ENCODE measurements at places on chromosomes 12 and 14. TPM values are rescaled to one million over a fixed set of nuclear protein-coding genes. Genes with fewer than 3 reads are reported as not detected.
A peak's percentile ranks its signal among the peaks of the same experiment; 100 is the strongest.

C12orf76 gene
- 14.2 TPM for total RNA-seq

GRCh38 chr12:27802936-27803335 lies 22.9 kb upstream of the MANSC4 start:
- H3K4me3 ChIP-seq = no peak overlapping the region
- H3K36me3 ChIP-seq = no peaks in the 10 kb centered on the region
- no peak for DNase-seq
- H3K4me1 ChIP-seq = no peaks in the 10 kb centered on the region
- H3K27ac ChIP-seq = no peak overlapping the region

DNA sequence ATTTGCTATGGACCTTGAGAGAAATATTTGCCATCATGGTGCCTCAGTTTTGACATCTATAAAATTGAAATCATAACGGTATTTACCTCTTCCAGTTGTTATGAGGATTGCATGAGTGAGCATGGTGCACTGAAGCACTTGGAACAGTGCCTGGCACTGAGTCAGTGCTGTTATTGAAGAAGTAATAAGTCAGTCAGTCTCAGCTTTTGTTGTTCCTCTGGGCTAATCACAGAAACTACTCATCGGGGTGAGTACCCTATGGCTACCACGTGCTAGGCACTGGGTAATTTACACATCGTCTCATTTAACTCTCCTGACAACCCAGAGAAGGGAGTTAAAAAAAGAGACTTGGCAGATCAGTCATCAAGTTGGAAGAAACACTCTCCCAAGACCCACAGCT lies 159.5 kb upstream of the NRXN3 start:
- H3K4me3 ChIP-seq = no peak overlapping the region
- H3K36me3 ChIP-seq = peaks cover 2% of the 10 kb centered on the region
- H3K27me3 ChIP-seq = peaks cover 7% of the 10 kb centered on the region
- peaks cover 20% of the 10 kb centered on the region for H3K4me1 ChIP-seq

DNA sequence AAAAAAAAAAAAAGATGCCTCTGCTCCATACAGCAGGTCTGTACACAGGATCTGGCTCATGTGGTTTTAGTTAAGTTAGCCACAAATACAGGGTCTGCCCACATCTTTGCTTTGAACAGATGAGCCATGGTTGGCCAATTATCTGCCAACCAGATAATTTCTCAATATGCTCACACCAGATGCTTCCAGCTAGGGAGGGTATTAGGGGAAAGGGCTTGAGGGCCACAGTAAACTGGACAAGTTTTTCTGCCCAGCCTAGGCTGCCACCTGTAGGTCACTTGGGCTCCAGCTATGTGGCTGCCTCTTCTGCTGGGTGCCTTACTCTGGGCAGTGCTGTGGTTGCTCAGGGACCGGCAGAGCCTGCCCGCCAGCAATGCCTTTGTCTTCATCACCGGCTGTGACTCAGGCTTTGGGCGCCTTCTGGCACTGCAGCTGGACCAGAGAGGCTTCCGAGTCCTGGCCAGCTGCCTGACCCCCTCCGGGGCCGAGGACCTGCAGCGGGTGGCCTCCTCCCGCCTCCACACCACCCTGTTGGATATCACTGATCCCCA lies 776 bp downstream of the RDH5 start:
- H3K4me1 ChIP-seq = peaks cover 73% of the 10 kb centered on the region
- peak; percentile 88 for DNase-seq
- H3K36me3 ChIP-seq = peaks cover 67% of the 10 kb centered on the region
- H3K4me3 ChIP-seq = peak overlapping the region; percentile 28

TTC9 gene
- 9.8 TPM for total RNA-seq

MYF5 gene
- total RNA-seq = not detected

SMCO2 gene
- total RNA-seq = 2.5 TPM

IKZF4 gene
- 7.3 TPM for total RNA-seq

DNA sequence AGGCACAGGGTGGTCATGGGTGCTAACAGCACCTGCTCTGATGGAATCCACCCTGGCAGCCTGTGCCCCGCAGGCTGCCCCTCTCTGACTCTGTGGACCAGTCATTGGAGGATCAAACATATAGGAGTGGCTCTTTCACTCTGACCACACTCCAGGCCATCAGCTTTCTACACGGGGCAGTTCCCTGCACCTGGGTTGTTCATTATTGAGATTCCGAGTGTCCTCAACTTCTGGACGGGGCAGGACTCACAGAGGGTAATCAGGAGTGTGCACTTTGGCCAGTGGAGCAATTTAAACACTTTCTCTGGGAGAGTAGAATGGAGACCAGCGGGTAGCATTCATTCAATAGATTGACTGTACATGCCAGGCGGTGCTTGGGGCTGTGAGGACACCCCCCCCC lies 94.8 kb downstream of the NINJ2 start:
- H3K36me3 ChIP-seq = peaks cover 6% of the 10 kb centered on the region
- DNase-seq = no peak
- no peak overlapping the region for H3K27ac ChIP-seq
- H3K27me3 ChIP-seq = peaks cover 17% of the 10 kb centered on the region
- H3K4me3 ChIP-seq = no peak overlapping the region

ATG14 gene
- total RNA-seq = 9.4 TPM

DNA sequence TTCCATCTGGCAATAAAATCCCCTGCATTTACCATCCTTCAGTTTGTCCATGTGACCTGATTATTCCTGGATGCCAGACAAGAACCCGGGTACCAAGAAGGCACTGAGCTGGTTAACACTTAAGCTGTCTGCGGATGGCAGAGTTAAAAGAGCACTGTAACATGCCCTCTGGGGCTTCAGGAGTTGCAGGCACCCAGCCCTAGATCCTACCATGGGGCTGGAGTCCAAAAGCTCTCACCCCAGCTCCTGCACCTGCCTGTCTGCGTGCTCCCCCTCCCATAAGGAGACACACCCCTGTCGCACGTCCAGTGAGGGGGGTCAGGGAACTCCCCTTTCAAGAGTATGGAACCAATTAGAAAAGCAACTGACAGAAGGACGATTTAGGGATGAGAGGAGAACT lies 14.6 kb upstream of the FBXO34 start:
- H3K27ac ChIP-seq = no peak overlapping the region
- no peak for DNase-seq
- H3K4me3 ChIP-seq = no peak overlapping the region
- no peaks in the 10 kb centered on the region for H3K4me1 ChIP-seq
- H3K36me3 ChIP-seq = no peaks in the 10 kb centered on the region

RAD52 gene
- 27.1 TPM for total RNA-seq

- no peak overlapping the region for H3K27ac ChIP-seq
- H3K4me1 ChIP-seq = no peaks in the 10 kb centered on the region
- H3K4me3 ChIP-seq = no peak overlapping the region
Measured at GRCh38 chr12:104493496-104493895, 36.7 kb downstream of the CHST11 start.

RSRC2 gene
- 84.0 TPM for total RNA-seq

AICDA gene
- not detected for total RNA-seq

- no peak overlapping the region for H3K27ac ChIP-seq
- no peaks in the 10 kb centered on the region for H3K27me3 ChIP-seq
- H3K36me3 ChIP-seq = no peaks in the 10 kb centered on the region
- no peak overlapping the region for H3K4me3 ChIP-seq
Measured at GRCh38 chr12:25416516-25416915, 136.6 kb downstream of the LMNTD1 start.

MVK gene
- 46.7 TPM for total RNA-seq

- no peaks in the 10 kb centered on the region for H3K36me3 ChIP-seq
- H3K27me3 ChIP-seq = no peaks in the 10 kb centered on the region
- no peaks in the 10 kb centered on the region for H3K4me1 ChIP-seq
- H3K4me3 ChIP-seq = no peak overlapping the region
Measured at GRCh38 chr12:39959031-39959430, 146.8 kb downstream of the SLC2A13 start.

DNA sequence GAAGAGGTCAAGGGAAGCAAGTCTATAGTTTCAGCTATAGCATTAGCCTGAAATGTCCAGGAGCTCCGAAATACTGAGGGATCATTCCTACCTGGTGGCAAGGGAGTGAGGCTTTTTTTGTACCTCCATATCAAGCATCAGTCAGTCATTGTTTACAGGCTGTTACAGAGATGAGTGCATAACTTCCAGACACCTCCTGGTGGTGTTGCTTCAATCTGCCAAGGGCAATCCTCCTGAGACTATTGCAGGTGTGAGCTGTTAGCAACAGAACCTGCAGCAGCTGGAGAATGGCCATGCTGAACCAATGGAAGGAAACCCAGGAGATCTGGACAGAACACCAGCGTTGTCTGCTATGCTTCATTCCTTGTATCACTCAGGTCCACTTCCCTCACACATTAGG lies 80.0 kb upstream of the SLC8A3 start:
- no peak for DNase-seq
- no peaks in the 10 kb centered on the region for H3K36me3 ChIP-seq
- H3K27me3 ChIP-seq = peaks cover 36% of the 10 kb centered on the region
- H3K27ac ChIP-seq = no peak overlapping the region
- H3K4me3 ChIP-seq = no peak overlapping the region
- H3K4me1 ChIP-seq = no peaks in the 10 kb centered on the region

DNA sequence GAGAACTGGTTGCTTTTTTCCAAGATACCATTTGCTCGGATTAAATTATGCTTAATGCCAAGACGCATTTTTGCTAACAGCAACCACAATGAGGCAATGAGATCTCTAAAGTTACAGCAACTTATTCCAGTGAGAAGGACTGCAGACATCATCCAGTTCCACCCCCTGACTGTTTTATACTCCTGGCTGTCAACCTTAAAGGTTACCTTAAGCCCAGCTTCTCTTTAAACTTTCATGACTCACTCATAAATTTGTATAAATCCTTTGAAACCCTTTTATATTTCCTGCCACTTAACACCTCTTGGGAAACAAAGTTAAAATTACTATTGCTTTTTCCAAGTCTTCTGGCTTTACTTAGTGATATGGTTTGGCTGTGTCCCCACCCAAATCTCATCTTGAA lies 80.2 kb downstream of the TMTC1 start:
- no peaks in the 10 kb centered on the region for H3K4me1 ChIP-seq
- DNase-seq = no peak
- peaks cover 32% of the 10 kb centered on the region for H3K27me3 ChIP-seq
- H3K27ac ChIP-seq = no peak overlapping the region
- H3K36me3 ChIP-seq = no peaks in the 10 kb centered on the region

DNA sequence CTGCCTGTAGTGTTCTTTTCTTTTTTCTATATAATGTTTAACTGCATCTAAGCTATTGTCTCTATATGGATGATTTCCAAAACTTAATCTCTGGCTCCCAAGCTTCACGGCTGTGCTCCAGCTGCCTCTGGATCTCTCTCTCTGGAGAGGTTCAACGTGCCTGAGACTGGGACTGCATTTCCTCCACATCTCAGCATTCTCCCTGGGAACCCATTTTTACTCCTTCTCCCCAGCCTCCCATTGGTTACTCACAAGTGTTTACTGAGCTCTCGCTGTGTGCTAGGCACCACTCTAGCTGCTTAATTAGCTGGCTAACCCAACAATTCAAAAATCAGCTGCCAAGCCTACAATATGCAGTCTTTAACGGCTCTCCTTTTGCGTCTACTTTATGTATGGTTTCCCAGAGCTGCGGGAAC lies 34.7 kb downstream of the FBXL14 start:
- no peak for DNase-seq
- no peaks in the 10 kb centered on the region for H3K4me1 ChIP-seq
- no peaks in the 10 kb centered on the region for H3K36me3 ChIP-seq
- no peak overlapping the region for H3K4me3 ChIP-seq
- peaks cover 23% of the 10 kb centered on the region for H3K27me3 ChIP-seq
- H3K27ac ChIP-seq = no peak overlapping the region

ETFBKMT gene
- 2.2 TPM for total RNA-seq

SIRT4 gene
- total RNA-seq = 1.6 TPM

GRCh38 chr12:6970096-6970527 lies 352 bp downstream of the PHB2 start:
- H3K4me1 ChIP-seq = peaks cover 40% of the 10 kb centered on the region
- DNase-seq = no peak
- peaks cover 83% of the 10 kb centered on the region for H3K36me3 ChIP-seq
- H3K27me3 ChIP-seq = no peaks in the 10 kb centered on the region
- peak overlapping the region; percentile 81 for H3K4me3 ChIP-seq

IAPP gene
- total RNA-seq = not detected

DNA sequence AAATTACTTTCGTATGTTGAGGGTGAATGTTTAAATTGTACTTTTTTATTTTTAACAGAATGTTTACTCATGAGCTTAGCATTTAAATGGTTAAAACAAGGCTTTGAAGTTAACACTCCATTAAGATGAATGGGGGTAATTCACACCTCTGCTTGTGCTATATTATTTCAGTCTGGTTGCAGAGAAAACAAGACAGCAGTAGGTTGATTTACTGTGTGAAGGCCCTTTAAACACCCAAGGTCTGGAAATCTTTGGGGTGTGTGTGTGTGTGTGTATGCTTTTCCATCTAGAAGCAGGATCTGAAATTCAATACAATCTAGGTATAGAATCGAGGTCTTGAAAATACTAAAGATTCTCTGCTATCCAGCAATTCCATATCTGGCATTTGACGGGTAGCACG lies 83.8 kb downstream of the SLC38A6 start:
- H3K36me3 ChIP-seq = no peaks in the 10 kb centered on the region
- DNase-seq = no peak
- H3K4me3 ChIP-seq = no peak overlapping the region
- peaks cover 9% of the 10 kb centered on the region for H3K4me1 ChIP-seq

HAL gene
- 1.4 TPM for total RNA-seq

DNA sequence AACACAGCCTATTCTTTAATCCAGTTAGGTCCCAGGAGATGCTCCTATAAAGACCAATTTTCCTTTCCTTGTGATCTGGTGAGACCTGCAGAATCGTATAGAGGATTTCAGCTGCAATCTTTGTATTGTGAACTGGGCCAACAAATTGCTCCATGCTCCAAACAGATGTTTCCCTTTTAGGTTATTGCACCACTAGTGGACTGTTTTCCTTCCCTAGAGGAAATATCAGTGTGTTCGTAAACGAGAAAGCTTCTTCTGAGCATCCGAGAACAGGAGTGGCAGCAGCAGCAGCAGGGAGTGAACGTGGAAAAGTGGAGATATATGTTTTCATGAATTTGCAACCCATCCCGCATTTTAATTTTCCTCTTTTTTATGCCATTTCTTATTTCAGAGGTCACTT lies 344.1 kb upstream of the PDE3A start:
- H3K27me3 ChIP-seq = no peaks in the 10 kb centered on the region
- no peaks in the 10 kb centered on the region for H3K4me1 ChIP-seq
- DNase-seq = no peak
- H3K4me3 ChIP-seq = no peak overlapping the region
- H3K27ac ChIP-seq = no peak overlapping the region
